NCI-H2107 (cell line): ENCODE measurements at places on chromosomes 12 and 14.

DNA sequence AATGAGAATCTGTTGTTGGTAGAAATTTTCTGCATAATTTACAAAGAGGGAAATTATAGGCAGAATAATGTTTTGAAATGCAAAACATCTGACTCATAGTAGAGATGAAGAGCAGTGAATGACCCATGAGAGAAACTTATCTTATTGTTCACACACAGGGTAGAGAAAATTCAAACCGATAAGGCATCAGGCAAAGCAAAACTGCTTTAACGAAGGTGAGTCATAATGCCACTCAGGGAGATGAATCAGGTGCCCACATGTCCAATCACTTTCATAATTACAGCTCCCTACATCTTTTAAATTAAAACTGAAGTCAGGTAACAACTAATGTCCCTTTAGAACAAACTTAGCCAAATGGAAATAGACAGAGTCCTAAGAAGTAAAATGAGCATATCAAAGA lies 265.6 kb upstream of the GARIN6 start:
- no peak for DNase-seq

DNA sequence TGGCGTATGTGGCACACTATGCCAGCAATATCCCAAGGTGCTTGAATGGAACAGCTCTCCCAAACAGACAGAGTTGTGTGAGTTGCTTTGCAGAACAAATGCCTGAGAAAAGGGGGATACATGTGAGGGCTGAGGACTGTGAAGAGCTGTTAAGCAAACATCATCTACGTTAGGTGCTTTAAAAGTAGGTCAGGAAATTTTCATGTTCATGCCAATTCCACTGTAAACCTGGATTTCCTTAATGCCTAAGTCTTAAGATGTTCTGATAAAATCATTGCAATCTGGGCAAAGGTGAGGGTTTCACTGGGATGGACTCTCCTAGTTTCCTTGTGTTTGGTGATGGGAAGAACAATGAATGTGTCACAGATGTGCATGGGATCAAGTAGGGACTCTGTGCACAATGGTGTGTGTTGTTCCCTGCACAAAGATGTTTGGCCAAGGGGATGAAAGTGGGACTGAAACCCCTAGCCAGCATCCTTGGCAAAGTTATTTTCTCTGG lies 227.9 kb downstream of the KTN1 start:
- no peak for DNase-seq

DNA sequence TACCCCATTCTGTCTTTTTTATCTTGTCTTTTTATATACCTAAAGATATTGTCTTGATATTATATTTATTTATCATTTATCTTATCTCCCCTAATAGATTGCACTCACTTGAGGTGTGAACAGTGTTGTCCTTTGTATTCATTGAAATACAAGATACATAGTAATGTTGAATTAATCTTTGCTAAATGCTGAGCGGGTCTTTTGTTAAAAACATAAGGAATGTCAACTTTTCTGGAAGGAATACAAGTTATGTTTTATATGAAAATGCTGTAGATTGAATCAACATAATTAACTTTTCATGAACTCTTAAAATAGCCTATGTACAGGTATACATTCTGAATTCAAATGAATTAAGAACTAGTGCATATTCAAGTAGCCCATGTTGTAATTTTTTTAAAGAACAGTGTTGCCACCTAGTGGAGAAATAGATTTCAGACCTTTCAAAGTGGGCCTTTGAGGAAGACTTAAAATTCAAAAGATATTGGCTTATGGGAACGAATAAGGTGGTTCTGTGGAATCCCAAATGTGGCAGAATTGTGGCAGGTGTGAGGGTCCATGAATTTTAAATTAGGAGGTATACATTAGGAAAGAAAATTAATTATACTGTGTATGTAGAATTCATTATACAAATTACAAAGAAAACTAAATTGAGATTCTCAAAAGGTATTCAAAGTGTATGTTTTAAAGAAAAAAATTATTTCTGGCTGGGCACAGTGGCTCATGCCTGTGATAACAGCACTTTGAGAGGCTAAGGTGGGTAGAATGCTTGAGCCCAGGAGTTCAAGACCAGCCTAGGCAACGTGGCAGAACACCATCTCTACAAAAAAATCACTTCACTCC lies 19.1 kb downstream of the BBOF1 start:
- peak; percentile 9 for DNase-seq

GRCh38 chr12:66881386-66881785 lies 202.5 kb upstream of the GRIP1 start:
- no peak for DNase-seq
